Activated CD4-positive, alpha-beta T cell treated with anti-CD3 and anti-CD28 coated beads, Interleukin-10, Interleukin-2, amounts not matched to agents 100 ng/mL and 50 ng/mL, durations not matched to agents 16 hours and 8 hours (primary cell): ENCODE measurements at places on chromosomes 3 and 15.

DNA sequence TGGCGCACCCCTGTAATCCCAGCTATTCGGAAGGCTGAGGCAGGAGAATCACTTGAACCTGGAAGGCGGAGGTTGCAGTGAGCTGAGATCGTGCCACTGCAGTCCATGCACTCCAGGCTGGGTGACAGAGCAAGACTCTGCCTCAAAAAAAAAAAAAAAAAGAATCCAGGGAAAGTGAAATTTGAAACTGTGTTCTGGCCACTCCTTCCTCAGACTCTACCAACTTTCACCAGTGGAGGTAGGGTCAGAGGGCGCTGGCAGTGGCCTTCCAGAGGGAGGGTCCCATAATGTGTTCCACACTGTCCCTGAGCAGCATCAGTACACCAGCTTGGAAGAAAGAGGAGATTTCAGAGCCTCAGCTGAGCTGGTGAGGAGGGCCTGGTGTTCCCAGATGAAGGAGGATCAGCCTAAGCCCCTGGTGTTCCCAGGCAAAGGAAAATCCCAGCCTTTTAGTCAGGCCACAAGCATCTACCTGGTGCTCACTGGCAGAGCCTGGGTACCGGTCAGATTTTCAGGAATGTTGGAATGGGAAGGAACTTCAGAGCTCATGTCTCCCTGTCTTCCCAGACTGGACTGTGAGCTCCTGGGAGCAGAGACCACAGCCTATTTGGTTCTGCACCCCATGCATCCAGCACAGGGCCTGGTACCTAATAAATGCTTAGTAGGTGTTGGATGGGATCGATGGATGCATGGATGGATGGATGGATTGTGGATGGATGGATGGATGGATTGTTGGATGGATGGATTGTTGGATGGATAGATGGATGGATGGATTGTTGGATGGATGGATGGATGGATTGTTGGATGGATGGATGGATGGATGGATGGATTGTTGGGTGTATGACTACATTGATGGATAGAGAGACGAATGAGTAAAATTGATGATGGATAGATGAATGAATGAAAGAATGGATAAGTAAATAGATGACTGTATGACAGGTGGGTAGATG, 117.9 kb downstream of the CORO2B start:
- DNase-seq = no peak

DNA sequence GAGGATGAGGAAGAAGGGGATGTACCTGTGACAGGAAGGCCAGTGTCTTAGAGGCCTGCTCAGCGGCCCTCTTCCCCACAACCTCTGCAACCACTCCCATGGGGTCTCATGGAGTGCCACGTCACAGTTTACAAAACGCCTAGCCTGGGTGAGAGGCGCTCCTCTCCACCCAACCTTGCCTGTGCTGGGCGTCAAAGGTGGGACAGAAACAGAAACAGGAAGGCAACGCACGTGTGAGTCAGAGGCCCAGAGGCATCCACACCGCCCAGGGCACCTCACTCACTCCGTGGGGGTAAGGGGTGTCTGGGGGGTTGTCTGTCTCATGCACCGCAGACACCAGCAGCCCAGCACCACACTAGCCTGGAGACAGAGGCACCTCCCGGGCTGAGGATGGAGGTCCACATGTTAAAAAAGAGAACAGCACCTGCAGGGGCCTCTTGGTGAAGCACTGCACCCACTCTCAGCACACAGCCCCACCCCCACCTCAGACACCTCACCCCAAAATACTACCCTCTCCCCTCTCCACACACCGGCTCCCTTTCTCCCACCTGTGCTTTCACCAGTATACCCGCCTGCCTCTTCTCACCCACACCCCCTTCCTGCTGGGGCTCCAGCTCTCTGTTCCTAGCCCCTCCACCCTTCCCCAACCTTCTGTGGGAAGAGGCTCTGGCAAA, 4.7 kb upstream of the CALML4 start:
- peak; percentile 57 for DNase-seq

DNA sequence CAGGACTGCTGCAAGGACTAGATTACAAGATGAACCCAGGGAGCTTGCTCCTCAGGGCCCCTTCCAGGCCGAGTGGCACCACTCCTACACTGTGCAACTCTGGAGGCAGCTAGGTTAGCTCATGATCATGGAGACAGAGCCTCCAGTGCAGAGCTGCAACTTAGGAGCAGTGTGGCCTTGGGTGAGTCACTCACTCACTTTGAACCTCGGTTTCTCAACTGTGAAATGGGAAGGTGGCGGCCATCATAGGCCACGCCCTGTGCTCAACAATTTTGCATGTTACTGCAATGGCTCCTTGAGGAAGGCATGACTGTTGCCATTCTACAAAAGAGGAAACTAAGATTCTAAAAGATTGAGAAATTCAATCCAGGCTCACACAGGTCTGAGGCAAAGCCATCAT, 11.2 kb upstream of the CXCR6 start:
- DNase-seq = no peak

DNA sequence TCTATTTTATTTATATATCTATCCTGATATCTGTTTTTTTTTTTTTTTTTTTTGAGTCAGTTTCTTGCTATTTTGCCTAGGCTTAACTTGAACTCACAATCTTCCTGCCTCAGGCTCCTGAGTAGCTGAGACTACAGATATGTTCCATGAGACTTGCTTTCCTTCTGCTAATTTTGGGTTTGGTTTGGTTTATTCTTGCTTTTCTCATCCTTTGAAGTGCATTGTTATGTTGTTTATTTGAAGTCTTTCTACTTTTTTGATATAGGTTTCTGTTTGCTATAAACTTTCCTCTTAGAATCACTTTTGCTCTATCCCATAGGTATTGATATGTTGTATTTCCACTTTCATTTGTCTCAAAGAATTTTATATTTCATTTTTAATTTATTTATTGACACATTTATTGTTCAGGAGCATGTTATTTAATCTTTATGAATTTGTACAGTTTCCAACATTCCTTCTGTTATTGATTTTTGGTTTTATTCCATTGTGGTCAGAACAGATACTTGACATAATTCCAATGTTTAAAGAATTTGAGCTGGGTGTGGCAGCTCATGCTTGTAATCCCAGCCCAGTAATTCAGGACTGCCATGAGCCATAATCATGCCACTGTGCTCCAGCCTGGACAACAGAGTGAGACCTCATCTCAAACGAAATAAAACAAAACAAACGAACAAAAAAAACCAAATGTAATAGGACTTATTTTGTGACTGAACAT, 62.3 kb upstream of the PLSCR4 start:
- no peak for DNase-seq

- no peak for DNase-seq
Measured at GRCh38 chr3:178767581-178767980, 231.3 kb downstream of the KCNMB2 start.

DNA sequence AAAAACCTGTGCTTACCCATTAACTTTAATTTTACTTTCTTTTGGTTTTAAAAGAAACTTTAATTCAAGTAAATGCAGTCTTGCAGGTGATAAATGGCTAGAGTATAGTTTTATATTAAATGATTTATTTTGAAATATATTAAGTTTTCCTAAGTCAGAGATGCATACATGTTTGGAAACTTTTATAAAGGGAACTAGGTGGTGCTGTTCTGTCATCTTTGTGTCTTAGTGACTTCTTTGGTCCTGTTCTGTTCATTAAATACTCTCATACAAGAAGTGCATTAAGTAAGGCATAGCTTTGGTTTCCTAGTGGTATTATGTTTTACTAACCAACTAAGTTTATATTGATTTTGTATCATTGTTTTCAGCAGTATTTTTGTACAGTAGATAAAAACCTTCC, 15.6 kb downstream of the CADM2 start:
- DNase-seq = no peak

GRCh38 chr15:96340598-96341512, 10.4 kb downstream of the NR2F2 start:
- no peak for DNase-seq

DNA sequence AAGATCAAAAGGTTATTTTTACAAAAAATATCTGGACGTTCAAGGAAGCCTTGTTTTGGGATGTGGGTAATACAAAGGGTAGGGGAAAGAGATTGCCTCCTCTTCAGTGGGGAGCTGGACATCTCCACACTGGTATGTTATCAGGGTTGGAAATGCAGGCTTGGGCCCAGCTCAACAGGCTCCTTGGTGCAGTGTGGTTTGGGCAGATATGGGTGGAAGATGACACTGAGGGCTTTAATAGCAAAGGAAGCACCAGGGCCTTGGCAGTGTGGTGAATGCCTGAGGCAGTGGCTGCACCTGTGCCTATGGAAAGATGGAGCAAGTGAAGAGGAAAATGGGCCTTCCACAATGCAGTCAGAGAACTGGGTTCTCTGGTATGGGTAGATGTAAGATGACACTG, 11.2 kb upstream of the MED12L start:
- DNase-seq = no peak

- DNase-seq = no peak
Measured at GRCh38 chr3:94616833-94617232, 554.0 kb downstream of the NSUN3 start.

DNA sequence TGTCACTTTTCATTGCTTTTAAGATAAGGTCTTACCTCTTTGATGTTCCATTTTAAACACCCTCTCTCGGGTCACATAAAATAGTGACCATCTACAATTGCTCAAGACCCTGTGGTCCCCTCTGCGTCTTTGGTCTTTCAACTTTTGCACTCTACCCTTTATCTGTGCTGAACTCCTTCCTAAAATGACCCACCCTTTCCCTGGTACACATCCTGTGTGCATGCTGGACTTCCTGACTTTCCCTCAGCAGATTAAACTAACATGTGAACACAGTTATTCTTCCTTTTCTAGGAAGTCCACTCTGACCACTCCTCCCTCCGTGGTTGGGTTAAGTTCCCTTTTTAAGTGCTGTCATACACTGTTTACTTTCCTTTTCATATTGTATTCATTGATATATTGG, 414.2 kb downstream of the GABRB3 start:
- DNase-seq = no peak

DNA sequence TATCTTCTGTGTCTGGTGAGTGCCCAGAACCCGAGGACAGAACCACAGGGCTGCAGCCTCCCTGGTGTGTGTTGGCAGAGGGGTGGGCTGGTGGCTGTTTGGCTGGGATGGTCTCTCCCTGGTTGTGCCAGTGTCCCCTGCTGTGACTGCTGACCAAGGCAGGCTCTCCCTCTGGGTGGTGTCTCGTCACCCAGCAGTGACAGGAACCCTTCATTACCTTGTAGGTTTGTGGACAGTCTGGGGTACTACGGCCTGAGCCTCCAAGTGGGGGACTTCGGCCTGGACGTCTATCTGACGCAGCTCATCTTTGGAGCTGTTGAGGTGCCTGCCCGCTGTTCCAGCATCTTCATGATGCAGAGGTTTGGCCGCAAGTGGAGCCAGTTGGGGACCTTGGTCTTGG, 6.4 kb upstream of the SLC22A14 start:
- no peak for DNase-seq

DNA sequence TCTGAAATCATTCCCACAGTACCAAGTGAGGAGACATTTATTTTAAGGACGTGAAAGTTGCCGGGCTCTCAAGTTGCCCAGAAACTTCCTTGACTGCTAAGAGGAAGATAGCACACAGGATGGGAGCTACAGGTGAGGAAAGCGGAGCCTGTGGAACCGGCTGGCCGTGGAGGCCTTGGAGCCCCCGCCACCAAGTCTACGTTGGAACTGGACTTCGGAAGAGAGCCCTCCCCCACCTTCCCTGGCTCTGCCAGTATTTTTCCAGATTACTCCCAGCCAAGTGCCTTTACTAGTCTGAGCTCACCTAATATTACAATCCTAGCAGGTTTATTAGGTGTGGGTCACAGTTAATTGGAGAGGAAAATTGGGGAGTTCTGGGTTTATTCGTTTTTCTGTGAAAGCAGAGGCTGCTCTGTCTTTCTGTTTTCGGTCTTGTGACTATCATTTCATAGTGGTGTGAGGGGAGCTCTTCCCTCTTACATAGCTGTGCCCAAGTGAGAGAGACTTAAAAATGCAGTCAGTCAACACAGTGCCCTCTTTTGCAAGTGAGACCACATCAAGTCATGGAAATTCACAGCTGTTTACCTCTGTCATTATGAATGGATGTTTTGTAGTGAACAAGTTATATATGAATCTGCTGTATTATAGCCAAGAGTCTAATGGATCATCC, 6.8 kb downstream of the BOC start:
- no peak for DNase-seq

DNA sequence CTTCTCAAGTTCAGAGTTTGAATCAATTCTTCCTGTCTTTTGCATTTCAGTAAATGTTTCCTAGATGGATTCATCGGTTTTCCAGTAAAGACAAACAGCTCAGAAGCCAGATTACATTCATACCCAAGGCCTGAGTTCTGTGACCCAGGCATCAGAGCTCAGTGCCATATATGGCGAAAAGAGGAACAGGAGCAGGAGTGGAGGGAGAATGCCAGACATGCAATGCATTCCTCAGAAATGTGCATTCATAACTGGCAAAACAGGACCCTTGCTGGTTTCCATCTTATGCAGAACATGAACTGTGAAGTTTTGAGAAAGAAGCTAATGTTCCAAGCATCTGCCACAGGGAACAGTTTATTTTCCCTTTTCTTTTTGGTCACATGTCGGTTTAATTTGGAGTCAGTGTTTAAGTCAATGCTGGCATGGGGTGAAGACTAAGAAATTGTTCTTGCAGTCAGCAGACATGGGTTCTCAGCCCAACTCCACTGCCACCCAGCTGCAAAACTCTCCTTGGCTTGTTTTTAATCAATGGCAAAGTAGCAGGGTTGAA, 116.5 kb downstream of the LPP start:
- no peak for DNase-seq

GRCh38 chr3:128808672-128809071, 70.7 kb upstream of the ACAD9 start:
- DNase-seq = no peak

- DNase-seq = peak; percentile 68
Measured at GRCh38 chr3:61560517-61561373, 626 bp upstream of the PTPRG start.

DNA sequence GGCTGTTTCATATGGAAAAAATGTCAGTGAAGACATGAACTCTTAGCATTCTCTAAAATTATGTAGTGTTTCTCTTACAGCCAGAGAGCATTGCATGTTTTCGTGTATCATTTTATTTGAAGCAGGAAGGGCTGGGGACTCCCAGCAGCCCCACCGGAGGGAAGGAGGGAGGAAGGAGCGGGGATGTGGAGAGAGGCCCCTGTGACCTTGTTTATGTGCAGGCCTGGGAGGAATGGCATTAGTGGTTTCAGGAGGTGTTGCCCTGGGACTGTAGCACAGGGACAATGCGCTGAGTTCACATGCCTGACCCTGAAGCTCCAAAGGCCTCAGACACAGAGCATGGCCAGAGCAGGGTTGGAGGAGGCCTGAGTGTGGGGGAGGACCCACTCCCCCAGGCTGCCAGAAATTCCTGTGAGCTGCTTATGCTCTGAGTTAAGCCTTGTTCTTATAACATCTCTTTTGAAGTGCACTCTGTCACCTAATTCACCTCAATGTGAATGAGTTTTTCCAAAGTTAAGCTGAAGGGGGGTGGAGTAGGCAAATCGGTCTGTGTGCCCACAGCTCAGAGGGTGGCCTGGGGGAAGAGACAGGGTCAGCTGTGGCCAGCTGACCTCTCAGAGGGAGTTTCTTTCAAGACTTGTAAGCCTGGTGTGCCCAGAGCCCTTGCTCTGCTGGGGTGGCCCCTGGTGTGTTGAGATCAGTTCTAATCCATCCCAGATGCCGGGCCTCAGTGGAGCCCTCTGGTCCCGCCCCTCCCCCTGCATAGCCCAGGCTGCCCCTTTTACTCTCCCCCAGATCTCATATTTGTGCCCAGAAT, 3.9 kb upstream of the RNU6-1 start:
- DNase-seq = no peak

GRCh38 chr3:184333190-184333589, 4.2 kb upstream of the FAM131A start:
- no peak for DNase-seq
